ENCODE measurements at places on chromosomes 5 and 9. TPM values are rescaled to one million over a fixed set of nuclear protein-coding genes. Genes with fewer than 3 reads are reported as not detected.

- DNase-seq: no peak
These were observed 37.1 kb upstream of the GDNF start for GRCh38 chr5:37876943-37877342.

DNA sequence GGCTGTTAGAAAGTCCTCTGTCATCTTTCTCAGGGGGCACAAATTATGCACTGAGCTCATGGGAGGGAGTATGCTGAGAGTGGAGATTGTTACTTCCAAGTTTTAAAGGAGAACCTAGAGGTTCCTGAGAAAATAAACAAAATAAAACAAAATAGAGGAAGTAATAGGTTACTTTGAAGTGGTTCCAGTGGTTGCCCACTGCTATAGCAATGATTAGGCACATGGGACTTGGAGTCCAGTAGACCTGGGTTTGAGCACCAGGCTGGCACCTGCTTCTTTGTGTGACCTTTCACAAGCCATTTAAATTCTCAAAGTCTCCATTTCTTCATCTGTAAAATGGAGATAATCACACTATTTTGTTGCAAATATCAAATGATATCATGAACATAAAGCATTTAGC, 13.8 kb upstream of the CDC23 start:
- no peak for DNase-seq

- no peak for DNase-seq
These were observed 63.8 kb downstream of the VAV2 start for GRCh38 chr9:133928248-133928764.

DNA sequence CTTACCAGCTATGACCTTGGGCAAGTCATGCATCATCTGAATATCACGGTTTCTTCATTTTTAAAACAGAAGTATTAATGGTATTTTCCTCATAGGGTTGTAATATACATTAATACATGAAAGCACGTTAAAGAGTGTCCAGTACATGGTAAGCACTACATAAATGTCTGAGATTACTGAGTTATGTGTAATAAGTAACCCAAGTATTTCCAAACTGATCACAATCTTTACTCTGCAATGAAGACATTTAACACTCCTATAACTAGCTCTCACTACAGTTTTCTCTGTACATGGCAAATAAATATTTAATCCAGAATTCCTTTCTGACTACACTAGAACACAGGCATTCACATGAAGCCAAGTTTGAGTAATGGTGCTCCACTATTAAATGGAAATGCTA, 4.0 kb downstream of the GLDC start:
- no peak for DNase-seq

DNA sequence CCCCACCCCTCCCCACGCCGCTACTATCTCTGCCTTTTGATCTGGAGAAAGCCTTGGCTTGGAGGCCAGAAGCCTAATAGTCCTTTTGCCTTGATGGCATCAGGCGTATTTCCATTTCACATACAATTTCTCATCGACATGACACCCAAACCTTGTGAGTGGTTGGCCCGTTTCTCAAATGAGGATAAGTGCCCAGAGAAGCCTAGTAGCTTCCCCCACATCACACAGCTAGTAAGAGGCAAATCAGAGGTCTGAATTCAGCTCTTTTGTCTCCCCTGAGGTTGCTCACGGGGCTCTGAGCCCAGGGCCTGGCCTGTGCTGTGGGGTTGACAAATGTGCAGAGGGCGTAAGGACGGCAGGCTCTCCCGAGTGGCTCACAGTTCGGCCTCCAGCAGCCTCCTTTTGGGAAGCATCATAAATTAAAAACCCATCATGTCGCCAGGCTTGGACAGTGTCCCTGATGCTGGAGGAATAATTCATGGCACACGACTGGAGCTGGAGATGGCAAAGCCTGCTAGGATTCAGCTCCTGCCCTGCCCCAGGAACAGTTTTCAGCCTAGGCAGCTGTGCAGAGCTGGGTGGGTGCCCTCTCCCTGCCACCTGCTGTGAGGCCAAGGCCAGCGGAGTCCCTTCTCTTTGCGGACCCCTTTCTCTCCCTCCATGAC, 263.8 kb downstream of the NSG2 start:
- DNase-seq: no peak

GRCh38 chr9:18473652-18474279, at the start of gene ADAMTSL1:
Gene ADAMTSL1, plus strand, starts transcription at chr9:18474153. Its CDS starts 80 bp downstream, at chr9:18474233.
- DNase-seq: no peak

- DNase-seq: no peak
These were observed 96.8 kb upstream of the GNA14 start for GRCh38 chr9:77744841-77745430.

DNA sequence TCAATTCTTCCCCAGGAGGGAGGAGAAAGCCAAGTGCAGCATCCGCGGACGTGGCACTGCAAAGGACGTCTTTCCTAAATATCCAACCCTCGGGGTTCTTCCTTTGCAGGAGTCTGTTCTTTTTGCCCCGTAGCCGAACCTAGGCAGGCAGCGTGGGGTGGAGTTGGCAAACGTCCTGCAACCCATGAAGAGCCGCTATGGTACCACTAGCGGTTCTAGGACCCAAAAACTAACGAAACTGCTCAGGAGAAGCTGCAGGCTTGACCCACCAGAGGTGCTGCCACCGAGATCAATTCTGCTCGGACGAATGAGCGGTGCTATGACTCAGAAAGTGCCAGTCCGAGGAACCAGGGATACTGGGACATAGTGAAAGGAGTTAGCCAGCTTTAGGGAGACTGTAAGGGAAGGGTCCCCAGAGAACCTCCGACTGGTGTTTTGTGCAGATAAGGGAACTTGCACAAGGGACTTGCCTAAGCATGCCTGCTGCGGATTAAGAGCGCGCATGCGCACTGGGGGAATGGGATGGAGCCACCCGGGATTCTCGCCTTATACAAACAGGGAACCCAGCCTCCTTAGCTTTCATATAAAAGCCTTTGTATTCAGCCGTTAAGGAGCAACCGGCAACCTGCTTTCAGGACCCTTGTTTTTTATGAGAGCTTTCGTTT, 32.7 kb downstream of the ANXA2R start:
- DNase-seq: peak; percentile 85

GRCh38 chr5:149795360-149795759, 65.2 kb downstream of the PPARGC1B start:
- DNase-seq: no peak

- DNase-seq: no peak
These were observed 7.2 kb downstream of the CYFIP2 start for GRCh38 chr5:157273131-157273556.

DNA sequence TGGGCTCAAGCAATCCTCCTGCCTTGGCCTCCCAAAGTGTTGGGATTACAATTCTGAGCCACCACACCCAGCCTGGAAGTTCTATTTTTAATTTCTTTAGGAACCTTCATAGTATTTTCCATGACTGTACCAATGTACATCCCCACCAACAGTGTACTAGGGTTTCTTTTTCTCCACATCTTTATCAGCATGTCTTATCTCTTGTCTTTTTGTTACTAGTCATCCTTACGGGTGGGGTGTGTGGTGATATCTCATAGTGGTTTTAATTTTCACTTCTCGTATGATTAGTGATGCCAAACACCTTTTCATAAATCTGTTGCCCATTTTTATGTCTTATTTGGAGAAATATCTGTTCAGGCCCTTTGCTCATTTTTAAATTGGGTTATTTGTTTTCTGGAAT, 123.0 kb upstream of the MEF2C start:
- no peak for DNase-seq

- DNase-seq: no peak
These were observed 7.6 kb upstream of the F2RL1 start for GRCh38 chr5:76811214-76811613.

- DNase-seq: no peak
These were observed 10.4 kb upstream of the ALDH1B1 start for GRCh38 chr9:38382141-38382540.

DNA sequence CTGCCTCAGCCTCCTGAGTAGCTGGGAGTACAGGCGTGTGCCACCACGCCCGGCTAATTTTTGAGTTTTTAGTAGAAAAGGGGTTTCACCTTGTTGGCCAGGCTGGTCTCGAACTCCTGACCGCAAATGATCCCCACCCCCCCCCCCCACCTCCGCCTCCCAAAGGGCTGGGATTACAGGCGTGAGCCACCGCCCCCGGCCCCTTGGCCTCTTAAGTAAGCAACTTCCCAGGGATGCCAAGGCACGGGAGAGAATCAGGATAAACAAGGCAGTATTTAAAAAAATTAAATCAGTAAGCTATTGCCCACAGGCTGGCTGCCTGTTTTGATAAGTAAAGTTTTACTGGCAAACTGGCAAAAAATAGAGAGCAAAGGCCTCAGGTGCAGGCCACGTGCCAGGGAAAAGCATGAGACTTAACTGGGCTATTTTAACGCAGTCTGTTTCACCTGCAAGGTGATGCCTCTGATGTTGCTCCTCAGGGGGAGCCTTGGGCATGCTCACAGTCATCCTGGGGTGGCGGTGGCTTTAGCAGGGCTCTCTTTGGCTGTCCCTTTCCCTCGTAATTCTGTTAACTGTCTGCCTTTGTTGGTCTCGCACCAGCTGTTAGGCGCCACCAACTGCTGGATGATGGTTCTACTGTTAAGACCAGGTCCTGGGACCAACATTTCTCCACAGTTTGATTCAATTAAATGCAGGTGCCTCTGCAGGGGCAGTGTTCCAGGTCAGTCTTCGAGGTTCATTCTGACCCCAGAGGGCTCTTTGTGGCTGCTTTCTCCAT, 19.4 kb upstream of the RNF130 start:
- DNase-seq: peak; percentile 50

DNA sequence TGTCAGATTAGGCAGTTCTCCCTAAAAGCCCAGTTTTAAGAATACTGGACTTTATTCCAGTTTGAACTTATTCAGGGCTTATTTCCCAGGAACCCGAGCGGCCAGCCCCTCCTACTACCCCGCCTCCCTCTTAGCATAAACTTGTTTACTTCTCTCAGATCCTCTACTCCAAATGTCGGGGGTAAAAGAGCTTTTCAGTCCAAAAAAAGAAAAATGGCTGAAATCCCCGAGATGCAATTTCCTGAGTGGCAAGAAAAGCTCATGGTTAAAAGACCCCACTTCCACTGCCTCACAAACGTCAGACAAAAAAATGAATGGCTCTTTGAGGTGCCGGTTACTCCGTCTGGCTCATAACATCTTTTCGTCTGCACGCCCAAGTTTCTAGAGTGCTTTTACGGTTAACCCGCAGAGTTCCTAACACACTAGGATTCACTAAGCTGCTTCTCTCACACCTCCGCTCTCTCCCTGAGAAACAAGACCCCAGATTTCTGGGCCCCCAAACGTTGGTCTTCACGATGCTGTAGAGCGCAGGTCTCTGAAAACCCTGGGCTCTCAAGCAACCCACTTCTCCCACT, 402 bp downstream of the BRD8 start:
- DNase-seq: peak; percentile 71

GRCh38 chr9:36401164-36401740, 1.2 kb upstream of the RNF38 start:
- no peak for DNase-seq

- DNase-seq: no peak
These were observed 24.2 kb downstream of the TRIO start for GRCh38 chr5:14167211-14167845.

The HDHD3 gene
- 75.7 TPM for total RNA-seq

The ZNF484 gene
- 7.5 TPM for total RNA-seq

The ADRB2 gene
- total RNA-seq: 1.4 TPM

The PLEKHG4B gene
- total RNA-seq: 0.36 TPM

The GFRA3 gene
- 1.1 TPM for total RNA-seq

All from mucosa of descending colon (tissue), 3 donors.